HFFc6 (cell line): ENCODE measurements at places on chromosomes 6 and 20. TPM values are rescaled to one million over a fixed set of nuclear protein-coding genes. Genes with fewer than 3 reads are reported as not detected.

Gene HLA-DQB2
- total RNA-seq, result not detected in 3 replicates

GRCh38 chr6:47057830-47058540 lies 15.9 kb upstream of the ADGRF1 start:
- peak; percentile 12 for DNase-seq
- no peak overlapping the region for H3K4me3 ChIP-seq
- no peaks in the 10 kb centered on the region for H3K27me3 ChIP-seq
- no peaks in the 10 kb centered on the region for H3K36me3 ChIP-seq
- no peak overlapping the region for H3K27ac ChIP-seq
- no peaks in the 10 kb centered on the region; the same call in 1 of the 2 replicates for H3K4me1 ChIP-seq

- H3K27ac ChIP-seq, result peak overlapping the region; percentile 98
- no peaks in the 10 kb centered on the region for H3K27me3 ChIP-seq
- DNase-seq, result peak; percentile 71
- H3K4me1 ChIP-seq, result peaks cover 95% of the 10 kb centered on the region
Measured at GRCh38 chr20:23147964-23148730, 62.0 kb upstream of the CD93 start.

DNA sequence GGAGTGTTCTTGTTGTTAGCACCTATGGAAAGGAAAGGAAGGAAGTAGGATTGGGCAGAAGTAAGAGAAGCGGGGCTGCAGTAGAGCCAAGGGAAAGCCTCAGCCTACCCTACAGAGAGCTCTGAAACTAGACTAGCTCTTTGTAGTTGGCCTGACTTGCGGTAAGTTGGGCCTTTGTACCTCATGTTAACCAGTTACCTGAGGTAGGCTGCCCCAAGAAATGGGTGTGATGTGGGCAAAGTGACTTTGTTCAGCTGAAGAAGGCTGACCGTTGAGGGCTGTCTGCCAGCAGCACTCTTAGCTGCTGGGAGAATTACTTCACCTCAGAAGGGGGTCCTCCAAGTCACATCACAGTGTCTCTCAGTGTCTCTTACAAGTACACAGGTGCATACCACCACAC lies 54.9 kb upstream of the FAM184A start:
- peaks cover 22% of the 10 kb centered on the region for H3K4me1 ChIP-seq
- DNase-seq, result no peak
- no peak overlapping the region for H3K4me3 ChIP-seq
- H3K36me3 ChIP-seq, result no peaks in the 10 kb centered on the region

- no peak for DNase-seq
- H3K27ac ChIP-seq, result peak overlapping the region; percentile 18; the same call in 1 of the 2 replicates
- peaks cover 8% of the 10 kb centered on the region for H3K27me3 ChIP-seq
- H3K4me1 ChIP-seq, result peaks cover 6% of the 10 kb centered on the region; the same call in 1 of the 2 replicates
Measured at GRCh38 chr6:110900028-110900598, 25.5 kb downstream of the AMD1 start.

- H3K4me3 ChIP-seq, result no peak overlapping the region
- H3K36me3 ChIP-seq, result no peaks in the 10 kb centered on the region
- H3K4me1 ChIP-seq, result no peaks in the 10 kb centered on the region
- peaks cover 6% of the 10 kb centered on the region; the same call in 1 of the 2 replicates for H3K27me3 ChIP-seq
- DNase-seq, result no peak
Measured at GRCh38 chr6:52230685-52231084, 13.6 kb downstream of the IL17F start.
